ENCODE measurements at places on chromosomes 5 and 9.

GRCh38 chr9:121935739-121936138 is 157.4 kb downstream of the TTLL11 start:
- DNase-seq = no peak

GRCh38 chr9:526904-527591 is 312.4 kb downstream of the DOCK8 start:
- no peak for DNase-seq

DNA sequence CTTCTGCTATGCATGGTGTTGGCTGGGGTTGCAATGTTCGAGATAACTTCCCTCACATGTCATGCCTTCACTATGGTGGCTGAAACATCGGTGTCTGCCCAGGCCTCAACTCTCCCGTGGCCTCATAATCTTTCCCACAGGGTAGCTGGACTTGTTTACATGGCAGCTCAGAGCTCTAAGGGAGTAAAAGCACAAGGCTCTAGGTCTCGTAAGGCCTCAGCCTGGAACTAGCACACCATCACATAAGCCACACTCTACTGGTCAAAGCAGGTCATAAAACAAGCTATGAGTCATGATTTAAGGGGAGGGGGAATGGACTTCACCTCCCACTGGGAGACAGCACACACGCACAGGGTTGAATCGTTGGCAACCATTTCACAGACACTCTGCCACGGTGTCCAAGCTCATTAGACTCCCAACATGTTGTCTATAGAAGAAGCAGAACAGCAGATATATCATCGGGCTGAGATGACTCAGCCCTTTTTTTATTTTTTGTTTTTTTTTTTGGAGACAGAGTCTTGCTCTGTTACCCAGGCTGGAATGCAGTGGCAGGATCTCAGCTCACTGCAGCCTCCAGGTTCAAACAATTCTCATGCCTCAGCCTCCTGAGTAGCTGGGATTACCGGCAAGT is 66.8 kb upstream of the IL17B start:
- peak; percentile 99 for DNase-seq

GRCh38 chr9:13491138-13491492 is 211.6 kb upstream of the MPDZ start:
- DNase-seq = no peak

GRCh38 chr5:138354387-138354786 is 1.9 kb downstream of the KDM3B start:
- DNase-seq = no peak

- DNase-seq = no peak
Observed at GRCh38 chr5:67748165-67748690, 467.3 kb upstream of the PIK3R1 start.

- DNase-seq = peak; percentile 83
Observed at GRCh38 chr5:110785356-110785755, 46.5 kb downstream of the SLC25A46 start.
